ENCODE measurements at places on chromosomes 3 and 15.

DNA sequence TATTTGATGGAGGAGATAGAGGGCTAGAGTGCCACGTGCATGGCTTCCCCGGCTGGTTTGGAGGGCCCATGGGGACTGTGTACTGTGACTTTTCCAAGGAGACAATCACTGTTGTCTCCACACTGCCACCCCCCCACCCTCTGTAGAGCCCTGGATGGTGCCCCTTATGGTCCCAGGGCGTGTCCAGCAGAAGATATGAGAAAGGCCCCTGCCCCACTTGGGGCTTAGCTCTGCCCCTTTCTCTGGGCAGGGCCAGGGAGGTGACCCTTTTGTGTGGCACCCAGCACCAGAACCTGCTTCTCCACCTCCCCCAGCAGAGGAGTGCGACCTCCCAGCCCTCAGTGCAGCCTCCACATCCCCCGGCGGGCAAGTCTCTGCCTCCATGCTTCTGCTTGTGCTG is 32.1 kb downstream of the SPSB4 start:
- peak; percentile 48 for DNase-seq

GRCh38 chr3:54826251-54826691 is 101.6 kb downstream of the LRTM1 start:
- no peak for DNase-seq

GRCh38 chr3:139427283-139428060 is 38.0 kb upstream of the COPB2 start:
- DNase-seq: no peak

DNA sequence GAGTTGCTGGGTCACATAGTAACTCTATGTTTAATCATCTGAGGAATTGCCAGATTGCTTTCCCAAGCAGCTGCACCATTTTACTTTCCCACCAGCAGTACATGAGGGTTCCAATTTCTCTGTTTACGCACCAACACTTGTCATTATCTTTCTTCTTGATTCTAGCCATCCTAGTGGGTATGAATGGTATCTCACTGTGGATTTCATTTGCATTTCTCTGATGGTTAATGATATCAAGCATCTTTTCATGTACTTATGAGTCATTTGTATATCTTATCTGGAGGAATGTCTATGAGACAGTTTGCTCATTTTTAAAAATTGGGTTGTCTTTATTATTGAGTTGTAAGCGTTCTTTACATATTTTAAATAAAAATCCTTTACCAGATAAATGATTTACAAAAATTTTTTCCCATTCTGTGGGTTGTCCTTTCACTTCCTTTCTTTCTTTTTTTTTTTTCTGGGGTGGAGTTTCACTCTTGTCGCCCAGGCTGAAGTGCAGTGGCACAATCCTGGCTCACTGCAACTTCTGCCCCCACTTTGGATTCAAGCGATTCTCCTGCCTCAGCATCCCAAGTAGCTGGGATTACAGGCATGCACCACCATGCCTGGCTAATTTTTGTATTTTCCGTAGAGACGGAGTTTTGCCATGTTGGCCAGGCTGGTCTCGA is 8.9 kb upstream of the SGO1 start:
- no peak for DNase-seq

GRCh38 chr15:49674370-49674769 is 53.5 kb downstream of the DTWD1 start:
- no peak for DNase-seq

GRCh38 chr15:75191235-75191634 is 10.4 kb upstream of the C15orf39 start:
- DNase-seq: no peak

DNA sequence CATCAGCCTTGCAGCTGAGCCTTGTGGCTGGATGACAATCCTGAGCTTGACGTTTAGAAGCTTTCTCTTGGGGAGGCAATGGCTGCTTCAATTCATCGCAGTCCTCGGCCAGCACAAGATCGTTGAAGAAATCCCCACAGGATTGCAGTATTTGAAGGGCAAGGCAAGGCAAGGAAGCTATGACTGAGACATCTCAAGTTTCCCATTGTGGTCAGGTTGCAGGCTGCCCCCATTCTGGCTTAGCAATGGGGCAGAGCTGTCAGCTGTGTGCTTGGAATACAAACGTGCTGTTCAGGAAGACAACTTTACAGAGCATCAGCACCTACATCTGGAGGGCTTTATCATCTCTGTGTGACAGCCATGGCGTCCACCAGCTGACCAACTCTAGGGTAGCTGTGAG is 275.9 kb upstream of the TBL1XR1 start:
- DNase-seq: no peak

DNA sequence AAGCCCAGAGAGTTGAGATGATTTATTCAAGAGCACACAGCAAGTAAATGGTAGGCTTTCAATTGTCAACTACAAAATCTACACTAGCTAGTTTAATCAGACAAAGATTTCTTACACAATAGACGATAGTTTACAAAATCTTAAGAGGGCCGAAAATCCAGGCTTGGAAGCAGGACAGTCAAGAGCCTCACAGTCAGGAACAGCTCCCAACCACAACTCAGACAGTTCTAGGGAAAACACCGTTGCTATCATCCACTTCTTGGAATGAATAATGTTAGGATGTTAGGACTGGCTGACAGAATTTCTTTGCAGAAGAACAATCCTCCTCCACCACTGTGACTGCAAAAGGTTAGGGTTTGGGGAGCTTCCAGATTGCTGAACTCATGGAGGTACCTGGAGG is 290.8 kb upstream of the ZPLD1 start:
- no peak for DNase-seq

GRCh38 chr3:128936341-128936740 is 56.9 kb downstream of the ACAD9 start:
- no peak for DNase-seq

GRCh38 chr3:176919836-176920765 is 277.2 kb downstream of the TBL1XR1 start:
- no peak for DNase-seq

DNA sequence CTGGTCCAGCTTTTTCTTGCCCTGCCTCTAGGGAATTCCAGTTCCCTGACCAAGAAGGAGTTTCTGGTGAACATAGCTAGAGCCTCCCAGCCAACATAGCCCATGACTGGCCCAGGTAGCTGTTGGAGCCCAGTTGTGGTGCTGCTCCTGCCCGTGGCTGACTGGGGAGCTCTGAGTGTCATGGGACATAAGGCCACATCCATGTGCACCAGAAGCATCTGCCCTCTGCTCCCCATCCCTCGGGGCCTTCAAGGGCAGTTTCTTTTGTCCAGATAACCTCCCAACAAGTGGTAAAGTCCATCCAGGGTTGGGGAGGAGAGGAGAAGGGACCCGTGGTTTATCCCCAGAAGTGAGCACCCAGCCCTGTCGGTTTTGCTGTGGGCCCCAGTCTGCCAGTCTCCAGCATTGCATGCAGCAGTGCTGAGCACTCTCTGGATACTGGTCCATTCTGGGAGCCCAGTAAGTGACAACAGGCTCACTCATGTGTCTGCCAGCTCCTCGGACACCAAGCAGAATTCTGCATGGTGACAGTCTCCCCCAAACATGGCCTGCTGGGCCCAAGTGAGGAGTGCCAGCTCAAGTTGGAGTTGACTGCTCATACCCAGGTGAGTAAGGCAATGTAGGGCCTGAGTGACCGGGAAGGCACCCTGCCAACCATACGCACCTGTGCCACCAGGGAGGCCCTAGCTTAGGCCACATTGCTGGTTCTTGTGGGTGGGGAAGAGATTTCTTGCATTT is 28.8 kb downstream of the ACAA1 start:
- peak; percentile 51 for DNase-seq

GRCh38 chr3:195900436-195901355 is 7.7 kb downstream of the TNK2 start:
- no peak for DNase-seq

Data from ascending aorta (tissue), 2 donors.